Peyer's patch (tissue), 4 donors: ENCODE measurements at places on chromosomes 3 and 15. TPM values are rescaled to one million over a fixed set of nuclear protein-coding genes. Genes with fewer than 3 reads are reported as not detected.

The CLDN18 gene
- not detected for total RNA-seq

DNA sequence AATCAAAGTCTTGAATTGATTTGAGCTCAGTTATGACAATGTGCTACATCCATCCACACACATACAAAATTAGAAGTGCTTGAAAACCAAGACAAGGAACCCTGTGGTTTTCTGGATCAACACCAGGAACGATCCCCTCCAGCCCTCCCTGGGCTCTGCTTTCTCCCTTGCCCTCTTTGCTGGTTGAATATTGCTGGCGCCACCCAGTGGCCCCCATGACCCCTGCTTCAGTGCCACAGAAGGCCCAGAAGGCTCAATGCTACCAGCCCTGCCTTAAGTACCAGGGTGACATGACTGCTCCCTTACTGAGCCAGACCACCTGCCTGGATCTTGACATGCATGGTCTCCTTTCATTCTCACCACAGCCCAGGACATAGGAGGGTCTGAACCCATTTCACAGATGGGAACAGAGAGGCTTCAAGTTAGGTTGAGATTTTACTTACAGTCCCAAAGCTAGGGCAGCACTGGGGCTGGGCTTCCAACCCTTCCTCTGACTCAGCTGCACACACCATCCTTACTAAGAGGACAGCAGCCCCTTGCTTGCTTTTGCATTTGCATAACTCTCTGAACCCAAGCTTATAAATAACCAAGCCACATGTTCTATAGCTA, 15.0 kb downstream of the IL12A start:
- H3K4me3 ChIP-seq, result no peak overlapping the region
- no peaks in the 10 kb centered on the region for H3K4me1 ChIP-seq
- H3K27ac ChIP-seq, result no peak overlapping the region
- no peaks in the 10 kb centered on the region for H3K36me3 ChIP-seq
- DNase-seq, result peak; percentile 79
- no peaks in the 10 kb centered on the region for H3K27me3 ChIP-seq

- H3K27ac ChIP-seq, result peak overlapping the region; percentile 45
- DNase-seq, result no peak
- peaks cover 6% of the 10 kb centered on the region for H3K4me1 ChIP-seq
- H3K4me3 ChIP-seq, result no peak overlapping the region
These were observed 12.2 kb upstream of the SACM1L start for GRCh38 chr3:45677033-45677446.

- peaks cover 10% of the 10 kb centered on the region for H3K36me3 ChIP-seq
- H3K27me3 ChIP-seq, result no peaks in the 10 kb centered on the region
- no peak overlapping the region for H3K4me3 ChIP-seq
- H3K27ac ChIP-seq, result no peak overlapping the region
These were observed 32.1 kb upstream of the C3orf38 start for GRCh38 chr3:88117683-88118082.

DNA sequence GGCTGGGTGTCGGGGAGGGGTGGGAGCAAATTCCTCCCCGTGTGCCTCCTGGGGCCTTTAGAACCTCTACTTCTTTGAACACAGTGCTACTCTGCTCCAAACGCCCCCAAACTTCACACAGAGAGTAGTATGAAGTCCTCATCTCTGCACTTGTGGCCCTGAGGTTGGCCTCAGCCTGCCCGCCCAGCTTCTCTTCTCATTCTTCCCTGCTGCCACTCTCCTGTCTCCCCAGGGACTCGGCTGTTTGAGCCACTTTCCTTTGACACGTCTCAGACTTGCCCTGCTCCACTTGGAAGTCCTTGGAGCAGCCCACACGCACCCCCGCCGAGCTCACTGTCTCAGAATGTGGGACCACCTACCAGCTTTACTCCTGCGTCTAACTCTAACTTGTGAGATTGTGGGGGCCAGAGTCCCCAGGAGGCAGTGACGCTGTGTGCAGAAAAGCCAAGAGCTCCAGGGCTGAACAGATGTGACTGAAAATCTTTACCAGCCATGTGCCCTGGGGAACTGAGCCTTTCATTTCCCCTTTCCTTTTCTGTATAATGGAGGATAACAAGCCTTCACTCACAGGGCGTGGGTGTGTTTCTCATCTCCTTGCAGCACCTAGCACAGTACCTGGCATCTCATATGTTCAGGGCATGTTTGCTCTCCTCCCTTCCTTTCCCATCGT, 233.6 kb upstream of the CTDSPL start:
- no peaks in the 10 kb centered on the region for H3K27me3 ChIP-seq
- no peak overlapping the region for H3K4me3 ChIP-seq
- no peaks in the 10 kb centered on the region for H3K4me1 ChIP-seq
- DNase-seq, result no peak

The IGDCC3 gene
- total RNA-seq, result not detected

- peak within 1 kb of the TSS; percentile 61 for H3K27ac ChIP-seq
- no peaks in the 10 kb centered on the region for H3K27me3 ChIP-seq
- no peaks in the 10 kb centered on the region for H3K36me3 ChIP-seq
- peak; percentile 88 for DNase-seq
- H3K4me3 ChIP-seq, result peak within 1 kb of the TSS; percentile 95
These were observed at the start of gene SHF for GRCh38 chr15:45187894-45188830. Gene SHF (minus strand): TSS chr15:45187966. CDS start chr15:45187951, 15 bp downstream.

GRCh38 chr3:13480340-13481318, 523 bp downstream of the HDAC11 start:
- H3K4me3 ChIP-seq, result peak overlapping the region; percentile 85
- H3K4me1 ChIP-seq, result no peaks in the 10 kb centered on the region
- no peaks in the 10 kb centered on the region for H3K36me3 ChIP-seq
- DNase-seq, result peak; percentile 68

DNA sequence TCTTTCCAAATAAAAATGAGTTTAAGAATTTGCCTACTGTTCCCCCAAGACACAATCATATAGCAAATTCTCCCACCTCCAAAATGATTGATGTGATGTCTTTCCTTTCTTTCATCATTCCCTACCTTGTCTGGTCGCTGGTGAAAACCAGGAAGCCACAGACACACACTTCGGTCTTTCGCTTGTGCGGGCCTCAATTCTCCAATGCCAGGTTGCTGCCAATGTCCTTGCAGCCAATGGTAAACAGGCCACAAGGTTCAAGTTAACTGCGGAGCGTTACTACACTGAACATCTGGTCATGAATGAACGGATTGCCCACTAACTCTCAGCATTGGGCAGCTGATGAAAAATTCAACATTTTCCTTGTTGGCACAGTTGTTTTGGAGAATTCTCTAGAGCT, 192.2 kb downstream of the FOXP1 start:
- H3K4me1 ChIP-seq, result peaks cover 6% of the 10 kb centered on the region
- H3K36me3 ChIP-seq, result no peaks in the 10 kb centered on the region
- DNase-seq, result no peak
- peak overlapping the region; percentile 48 for H3K27ac ChIP-seq
- H3K4me3 ChIP-seq, result no peak overlapping the region

DNA sequence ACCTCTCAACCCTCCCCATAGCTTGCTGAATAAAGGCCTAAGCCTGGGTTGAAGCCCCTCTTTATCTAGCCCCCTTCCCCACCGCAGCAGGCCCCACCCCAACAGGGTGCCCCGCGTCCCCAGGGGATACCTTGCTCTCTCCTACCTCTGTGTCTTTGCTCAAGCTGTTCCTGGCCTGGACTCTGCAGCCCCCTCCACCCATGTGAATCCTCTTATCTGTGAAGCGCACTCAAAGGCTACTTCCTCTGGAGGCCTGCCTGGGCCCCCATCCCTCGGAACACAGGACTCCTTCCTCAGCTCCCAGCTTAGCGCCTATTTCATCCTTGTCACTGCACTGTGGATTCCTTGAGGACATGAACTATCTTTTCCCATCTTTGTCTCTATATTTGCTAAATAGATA, 61.4 kb upstream of the HERC1 start:
- H3K4me3 ChIP-seq, result no peak overlapping the region
- no peaks in the 10 kb centered on the region for H3K36me3 ChIP-seq
- peaks cover 24% of the 10 kb centered on the region for H3K4me1 ChIP-seq
- no peaks in the 10 kb centered on the region for H3K27me3 ChIP-seq
- H3K27ac ChIP-seq, result no peak overlapping the region

DNA sequence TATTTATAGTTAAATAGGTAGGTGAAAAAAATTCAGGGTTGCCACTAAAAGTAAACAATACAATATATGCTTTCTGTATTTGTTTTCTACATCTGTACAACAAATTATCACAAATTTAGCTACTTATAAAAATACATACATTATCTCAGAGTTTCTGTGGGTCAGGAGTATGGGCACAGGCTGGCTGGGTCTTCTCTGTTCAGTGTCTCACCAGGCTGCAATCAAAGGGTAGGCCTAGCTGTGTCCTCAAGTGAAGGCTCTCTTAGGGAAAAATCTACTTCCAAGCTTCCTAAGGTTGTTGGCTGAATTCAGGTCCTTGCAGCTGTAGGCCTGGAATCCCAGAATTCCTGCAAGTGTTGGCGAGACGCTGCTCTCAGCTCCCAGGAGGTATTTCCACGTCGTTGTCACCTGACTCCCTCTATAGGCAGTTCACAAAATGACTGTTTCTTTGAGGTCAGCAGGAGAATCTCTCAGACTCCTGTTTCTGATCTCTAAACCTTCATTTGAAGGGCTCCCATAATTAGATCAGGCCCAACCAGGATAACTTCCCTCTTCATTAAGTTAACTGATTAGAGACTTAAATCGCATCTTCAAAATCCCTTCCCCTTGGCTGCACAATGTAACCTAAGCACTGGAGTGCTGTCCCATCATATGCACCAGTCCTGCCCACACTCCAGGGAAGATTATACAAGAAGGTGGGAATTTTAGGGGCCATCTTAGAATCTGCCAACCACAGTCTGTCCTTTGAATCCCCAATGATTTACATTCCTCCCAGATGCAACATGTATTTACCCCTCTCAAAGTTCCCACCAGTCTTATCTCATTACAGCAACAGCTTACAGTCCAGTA, 296.6 kb downstream of the SUCLG2 start:
- no peaks in the 10 kb centered on the region for H3K27me3 ChIP-seq
- no peak overlapping the region for H3K4me3 ChIP-seq
- no peak overlapping the region for H3K27ac ChIP-seq
- no peak for DNase-seq
- H3K4me1 ChIP-seq, result no peaks in the 10 kb centered on the region

The ADGRG7 gene
- 5.8 TPM for total RNA-seq

DNA sequence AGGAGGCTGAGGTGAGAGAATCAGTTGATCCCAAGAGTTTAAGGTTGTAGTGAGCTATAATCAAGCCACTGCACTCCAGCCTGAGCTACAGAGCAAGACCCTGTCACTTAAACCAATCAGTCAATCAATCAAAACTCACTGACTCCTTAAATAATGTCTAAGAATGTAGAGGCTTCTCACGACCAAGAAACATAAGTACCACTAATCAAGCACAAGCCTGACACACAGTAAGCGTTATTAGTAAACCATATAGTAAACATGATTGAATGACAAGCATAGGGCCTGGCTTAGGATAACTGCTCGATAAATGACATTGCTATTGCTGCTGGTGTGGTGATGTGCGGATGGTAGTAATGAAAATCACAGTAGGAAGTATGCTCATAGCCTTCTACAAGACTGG, 29.4 kb downstream of the C3orf85 start:
- no peak overlapping the region for H3K4me3 ChIP-seq
- H3K4me1 ChIP-seq, result no peaks in the 10 kb centered on the region
- H3K27ac ChIP-seq, result no peak overlapping the region
- DNase-seq, result no peak

The TICRR gene
- 3.3 TPM for total RNA-seq

- H3K4me3 ChIP-seq, result no peak overlapping the region
- no peaks in the 10 kb centered on the region for H3K4me1 ChIP-seq
- H3K36me3 ChIP-seq, result no peaks in the 10 kb centered on the region
- no peaks in the 10 kb centered on the region for H3K27me3 ChIP-seq
These were observed 122.0 kb downstream of the WDR76 start for GRCh38 chr15:43948691-43949325.

The STIMATE gene
- 16.6 TPM for total RNA-seq

- H3K36me3 ChIP-seq, result no peaks in the 10 kb centered on the region
- no peaks in the 10 kb centered on the region for H3K4me1 ChIP-seq
- no peaks in the 10 kb centered on the region for H3K27me3 ChIP-seq
These were observed 215.4 kb downstream of the UACA start for GRCh38 chr15:70547846-70548487.

The SYNM gene
- total RNA-seq, result 6.0 TPM

The CCDC13 gene
- 1.4 TPM for total RNA-seq

GRCh38 chr3:35679409-35680080, 40.2 kb downstream of the ARPP21 start:
- no peak overlapping the region for H3K27ac ChIP-seq
- H3K27me3 ChIP-seq, result no peaks in the 10 kb centered on the region
- no peaks in the 10 kb centered on the region for H3K36me3 ChIP-seq
- DNase-seq, result no peak
- H3K4me3 ChIP-seq, result no peak overlapping the region

- no peaks in the 10 kb centered on the region for H3K36me3 ChIP-seq
- H3K4me3 ChIP-seq, result peak overlapping the region; percentile 47
- peaks cover 5% of the 10 kb centered on the region for H3K27me3 ChIP-seq
- no peak overlapping the region for H3K27ac ChIP-seq
These were observed 11.7 kb downstream of the SPTBN5 start for GRCh38 chr15:41881920-41882688.

The SLCO2A1 gene
- 15.9 TPM for total RNA-seq

DNA sequence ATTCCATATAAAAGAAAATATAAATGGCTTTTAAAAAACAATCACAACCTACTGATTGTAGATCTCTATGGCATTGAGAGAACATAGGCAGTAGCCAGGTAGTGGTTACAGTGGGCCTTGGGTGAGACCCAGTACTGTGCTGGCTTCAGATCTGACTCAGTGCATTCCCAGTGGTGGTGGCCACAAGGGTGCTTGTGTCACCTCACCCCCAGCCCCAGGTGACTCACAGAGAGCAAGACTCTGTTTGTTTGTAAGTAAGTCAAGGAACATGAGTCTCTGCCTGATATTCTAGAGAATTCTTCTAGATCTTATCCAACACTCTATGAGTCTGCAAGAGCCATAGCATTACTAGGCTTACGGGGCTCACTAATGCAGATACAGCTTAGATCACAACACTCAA, 118.8 kb upstream of the AZI2 start:
- no peaks in the 10 kb centered on the region for H3K4me1 ChIP-seq
- no peak overlapping the region for H3K27ac ChIP-seq
- no peak overlapping the region for H3K4me3 ChIP-seq
- no peaks in the 10 kb centered on the region for H3K27me3 ChIP-seq

The BMF gene
- 27.4 TPM for total RNA-seq

DNA sequence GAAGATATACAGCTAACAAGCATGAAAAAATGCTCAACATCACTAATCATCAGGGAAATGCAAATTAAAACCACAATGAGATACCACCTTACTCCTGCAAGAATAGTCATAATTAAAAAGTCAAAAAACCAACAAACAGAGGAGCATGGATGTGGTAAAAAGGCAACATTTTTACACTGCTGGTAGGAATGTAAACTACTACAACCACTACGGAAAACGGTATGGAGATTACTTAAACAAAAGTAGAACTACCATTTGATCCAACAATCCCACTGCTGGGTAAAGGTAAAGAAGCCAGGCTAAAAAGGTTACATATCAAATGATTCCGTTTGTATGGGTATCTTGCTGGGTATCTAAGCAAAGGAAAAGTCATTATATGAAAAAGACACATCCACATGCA, 53.8 kb downstream of the STAG1 start:
- no peaks in the 10 kb centered on the region for H3K27me3 ChIP-seq
- no peak overlapping the region for H3K4me3 ChIP-seq
- no peaks in the 10 kb centered on the region for H3K4me1 ChIP-seq
- no peak overlapping the region for H3K27ac ChIP-seq

The EBLN2 gene
- total RNA-seq, result 12.2 TPM

The TUSC2 gene
- total RNA-seq, result 19.8 TPM
